Central memory CD8-positive, alpha-beta T cell (primary cell): ENCODE measurements at places on chromosomes 5 and 9.

DNA sequence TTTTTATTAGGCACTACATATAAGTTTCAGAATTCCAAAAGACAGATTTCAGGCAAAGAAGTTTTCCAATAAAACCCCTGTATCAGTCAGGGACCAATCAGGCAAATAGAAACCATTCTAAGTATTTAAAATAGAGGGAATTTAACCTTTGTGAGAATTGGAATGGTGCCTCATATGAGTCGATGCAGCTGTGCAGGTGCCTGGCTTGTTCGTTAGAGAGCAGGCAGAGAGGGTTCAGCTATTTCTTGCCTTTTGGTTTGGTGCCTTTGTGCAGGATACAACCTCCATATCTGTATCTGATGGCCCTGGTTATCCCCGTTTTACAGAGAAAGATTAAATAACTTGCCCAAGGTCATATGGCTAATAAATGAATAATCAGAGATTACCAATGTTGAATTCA is 6.0 kb upstream of the DDX4 start:
- no peak for DNase-seq
- H3K4me3 ChIP-seq, result no peak overlapping the region
- H3K36me3 ChIP-seq, result no peaks in the 10 kb centered on the region
- H3K27ac ChIP-seq, result no peak overlapping the region
- no peaks in the 10 kb centered on the region for H3K27me3 ChIP-seq
- no peaks in the 10 kb centered on the region for H3K4me1 ChIP-seq

DNA sequence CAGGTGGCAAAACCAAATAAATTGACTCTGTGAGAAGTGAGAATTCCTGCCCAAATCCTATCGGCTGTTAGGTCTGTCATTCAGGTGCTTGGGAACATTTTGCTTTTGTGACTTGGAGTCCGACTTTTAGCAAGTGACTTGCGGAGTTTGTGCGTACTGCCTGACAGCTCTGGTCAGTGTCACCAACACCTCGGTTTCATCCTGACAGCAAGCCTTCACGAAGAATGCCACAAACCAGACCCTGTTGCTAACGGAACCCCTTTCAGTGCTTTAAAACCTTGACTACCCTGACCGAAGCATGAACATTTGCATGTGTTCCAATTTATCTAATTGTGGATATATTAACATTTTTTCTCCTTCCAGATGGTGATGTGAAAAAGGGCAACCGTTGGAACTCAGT is 26.5 kb downstream of the LIX1 start:
- H3K4me3 ChIP-seq, result no peak overlapping the region
- no peaks in the 10 kb centered on the region for H3K27me3 ChIP-seq
- no peak for DNase-seq
- H3K27ac ChIP-seq, result no peak overlapping the region

DNA sequence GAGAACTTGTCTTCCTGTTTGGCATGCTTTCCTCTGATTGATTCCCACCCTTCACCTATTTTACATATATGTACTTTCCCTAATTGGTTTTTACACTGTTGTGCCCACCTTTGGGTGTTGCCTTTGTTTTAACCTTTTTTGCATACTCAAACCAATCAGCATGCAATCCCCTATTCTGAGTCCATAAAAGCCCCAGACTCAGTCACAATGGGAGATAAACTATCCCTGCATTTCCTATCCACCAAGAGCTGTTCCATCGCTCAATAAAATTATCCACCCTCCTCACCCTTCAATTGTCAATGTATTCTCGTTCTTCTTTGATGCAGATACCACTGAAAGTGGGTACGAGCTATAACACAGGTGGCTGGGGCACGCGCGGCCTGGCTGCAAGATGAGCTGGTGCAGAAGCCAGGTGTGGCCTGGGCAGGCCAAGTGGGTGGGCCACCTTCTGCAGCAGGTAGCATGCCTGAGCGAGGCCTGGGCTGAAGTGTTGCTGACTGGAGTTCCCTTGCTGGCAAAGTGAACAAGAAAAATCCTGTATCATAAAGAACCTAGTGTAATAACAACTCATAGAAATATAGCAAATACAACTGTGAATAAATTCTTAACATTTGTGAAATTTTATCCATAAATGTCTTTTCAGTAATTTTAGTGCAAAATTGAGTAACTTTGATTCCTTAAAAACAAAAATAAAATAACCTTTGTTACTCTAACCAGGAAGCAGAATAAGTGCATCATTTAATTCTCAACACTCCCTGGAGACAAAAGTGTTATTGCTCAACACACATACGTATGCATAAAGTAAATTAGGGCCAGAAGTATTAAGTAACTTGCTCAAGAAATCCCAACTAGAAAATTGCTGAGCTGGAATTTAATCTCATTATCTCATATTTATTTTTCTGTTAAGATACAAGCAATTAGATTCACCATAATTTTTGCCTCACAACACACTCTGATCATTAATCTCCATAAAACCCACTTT is 685.3 kb upstream of the EDIL3 start:
- H3K27me3 ChIP-seq, result no peaks in the 10 kb centered on the region
- H3K4me3 ChIP-seq, result no peak overlapping the region
- no peaks in the 10 kb centered on the region for H3K4me1 ChIP-seq
- DNase-seq, result no peak
- no peak overlapping the region for H3K27ac ChIP-seq
- no peaks in the 10 kb centered on the region for H3K36me3 ChIP-seq

- no peak overlapping the region for H3K4me3 ChIP-seq
- H3K36me3 ChIP-seq, result no peaks in the 10 kb centered on the region
- no peak overlapping the region for H3K27ac ChIP-seq
- H3K27me3 ChIP-seq, result peaks cover 26% of the 10 kb centered on the region
- H3K4me1 ChIP-seq, result no peaks in the 10 kb centered on the region
Observed at GRCh38 chr5:42855811-42856210, 44.1 kb upstream of the SELENOP start.

DNA sequence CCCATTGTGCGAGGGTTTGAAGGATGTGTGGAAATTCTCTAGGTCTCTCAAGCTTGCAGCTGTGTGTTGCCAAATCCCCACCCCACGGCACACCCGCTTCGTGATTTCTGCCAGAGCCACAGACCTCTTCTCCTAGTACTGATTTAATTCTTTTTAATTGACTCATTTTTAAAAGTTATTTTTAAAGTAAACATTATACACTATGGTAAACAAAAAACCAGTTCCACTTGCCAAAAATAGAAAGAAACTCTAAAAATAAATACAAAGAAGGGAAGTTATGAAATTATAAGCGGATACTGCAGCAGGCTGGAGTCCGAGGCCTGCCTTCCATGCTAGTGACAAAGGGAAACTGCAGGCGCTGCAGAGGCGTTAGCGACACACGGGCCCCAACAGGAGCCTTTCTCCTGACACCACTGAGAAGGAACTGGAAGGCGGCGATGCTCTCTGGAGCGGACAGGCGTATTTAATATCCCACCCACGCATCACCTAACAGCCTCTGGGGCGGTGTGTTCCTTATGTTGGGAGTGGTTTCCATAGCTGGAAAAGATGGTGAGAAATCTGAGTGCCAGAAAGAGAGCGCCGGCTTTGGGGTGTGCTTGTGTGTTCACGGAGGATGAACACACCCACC is 122.5 kb downstream of the COL23A1 start:
- H3K36me3 ChIP-seq, result no peaks in the 10 kb centered on the region
- H3K4me3 ChIP-seq, result no peak overlapping the region
- H3K27me3 ChIP-seq, result peaks cover 49% of the 10 kb centered on the region
- no peaks in the 10 kb centered on the region for H3K4me1 ChIP-seq

DNA sequence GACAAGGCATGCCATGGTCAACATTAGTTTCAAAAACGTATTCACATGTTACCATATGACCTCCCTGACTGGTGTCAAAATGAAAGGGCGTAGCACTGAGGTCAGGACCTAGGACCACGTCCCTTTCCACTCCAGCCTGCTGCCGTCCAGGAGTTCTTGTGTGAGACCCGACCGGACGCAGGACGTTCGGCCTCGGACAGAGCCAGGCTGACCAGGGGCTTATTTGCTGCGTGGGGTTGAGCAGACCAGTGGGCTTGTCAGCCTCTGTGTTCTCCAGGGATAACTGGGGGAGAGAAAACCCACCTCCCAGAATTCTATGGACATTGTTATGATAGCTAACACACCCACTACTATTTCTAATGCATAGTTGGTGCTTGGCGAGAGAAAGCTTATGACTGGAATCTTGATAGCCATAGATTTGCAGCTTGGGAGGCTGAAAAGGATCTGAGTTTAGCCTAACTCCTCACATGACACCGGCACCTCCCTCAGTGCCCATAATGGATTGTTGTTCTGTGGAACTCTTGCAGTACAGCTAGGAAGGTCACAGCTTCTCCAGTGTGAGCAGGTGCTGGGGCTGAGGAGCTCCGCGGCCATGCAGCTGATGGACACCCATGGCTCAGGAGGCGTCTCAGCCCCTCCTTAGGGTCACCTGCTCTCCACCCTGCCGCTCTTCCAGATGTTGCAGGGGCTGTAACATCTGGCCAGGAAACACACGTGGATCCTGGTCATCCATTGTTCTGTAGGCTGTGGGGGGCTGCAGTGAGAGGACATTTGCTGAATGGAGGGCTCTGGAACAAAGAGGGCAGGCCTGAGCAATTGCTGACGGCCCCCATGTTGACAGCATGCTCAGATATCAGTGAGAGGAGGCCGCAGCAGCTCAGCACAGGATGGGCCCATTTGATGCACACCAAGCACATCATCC is 368.4 kb downstream of the IRX2 start:
- no peaks in the 10 kb centered on the region for H3K27me3 ChIP-seq
- H3K36me3 ChIP-seq, result no peaks in the 10 kb centered on the region
- no peak for DNase-seq
- no peak overlapping the region for H3K4me3 ChIP-seq

- no peak overlapping the region for H3K27ac ChIP-seq
- no peak overlapping the region for H3K4me3 ChIP-seq
- no peak for DNase-seq
Observed at GRCh38 chr5:2259494-2260107, 376.9 kb upstream of the IRX4 start.

- peak overlapping the region; percentile 16 for H3K27ac ChIP-seq
- H3K4me3 ChIP-seq, result peak overlapping the region; percentile 48
- DNase-seq, result peak; percentile 9
Observed at GRCh38 chr5:390623-391491, 52.1 kb upstream of the EXOC3 start.

DNA sequence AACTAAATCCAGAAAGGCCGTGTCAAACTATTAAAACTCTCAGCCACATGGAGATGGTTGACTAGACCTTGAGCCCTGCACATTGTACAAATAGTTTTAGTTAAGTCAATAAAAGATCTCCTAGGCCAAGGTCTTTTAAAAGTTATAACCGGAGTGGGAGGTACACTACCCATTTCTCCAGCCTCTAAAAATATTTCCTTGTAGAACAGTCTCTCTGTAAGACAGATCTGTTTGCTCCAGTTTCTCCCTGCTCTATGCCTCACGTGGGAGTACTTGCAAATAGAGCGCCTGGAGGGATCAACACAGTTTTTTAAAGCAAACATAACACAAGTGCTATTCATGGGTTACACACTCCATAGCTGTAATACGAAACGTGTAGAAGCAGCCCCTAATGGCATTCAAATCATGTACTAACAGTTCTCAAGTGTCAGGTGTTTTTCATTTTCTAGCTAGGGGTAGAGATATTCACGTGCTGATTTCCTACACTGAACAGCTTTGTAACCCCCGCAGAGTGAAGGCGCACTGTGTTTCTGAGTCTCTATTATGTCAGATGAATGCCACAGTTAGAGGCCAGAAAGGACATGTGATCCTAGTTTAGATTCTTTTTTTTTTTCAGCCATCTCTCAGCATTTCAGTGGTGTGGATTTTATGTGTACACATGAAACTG is 703.4 kb upstream of the GRAMD2B start:
- no peaks in the 10 kb centered on the region for H3K36me3 ChIP-seq
- H3K4me1 ChIP-seq, result no peaks in the 10 kb centered on the region
- H3K27ac ChIP-seq, result no peak overlapping the region
- no peak for DNase-seq
- H3K4me3 ChIP-seq, result no peak overlapping the region

DNA sequence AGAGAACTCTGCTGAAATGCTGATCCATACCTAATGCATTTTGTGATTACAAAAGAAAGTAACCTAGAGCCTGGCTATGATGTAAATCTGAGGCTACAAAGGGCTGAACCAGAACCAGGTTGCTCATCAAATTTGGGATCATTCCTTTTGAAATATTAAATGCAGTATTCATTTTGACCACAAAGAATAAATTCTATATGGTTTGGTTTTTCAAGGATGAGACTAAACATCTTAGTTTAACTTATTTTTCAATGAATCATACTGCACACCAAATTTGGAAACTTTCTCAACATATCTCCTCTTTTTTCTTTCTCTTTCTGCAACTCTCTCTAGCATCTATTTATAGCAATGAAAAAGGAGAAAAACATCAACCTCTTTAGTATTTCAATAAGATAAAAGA is 46.5 kb downstream of the CEMIP2 start:
- no peaks in the 10 kb centered on the region for H3K27me3 ChIP-seq
- peaks cover 63% of the 10 kb centered on the region for H3K36me3 ChIP-seq
- no peak overlapping the region for H3K27ac ChIP-seq
- no peak for DNase-seq
- peaks cover 14% of the 10 kb centered on the region for H3K4me1 ChIP-seq

- DNase-seq, result no peak
- no peaks in the 10 kb centered on the region for H3K36me3 ChIP-seq
- no peak overlapping the region for H3K27ac ChIP-seq
- H3K27me3 ChIP-seq, result no peaks in the 10 kb centered on the region
Observed at GRCh38 chr5:74064225-74064624, 438.2 kb downstream of the ARHGEF28 start.

DNA sequence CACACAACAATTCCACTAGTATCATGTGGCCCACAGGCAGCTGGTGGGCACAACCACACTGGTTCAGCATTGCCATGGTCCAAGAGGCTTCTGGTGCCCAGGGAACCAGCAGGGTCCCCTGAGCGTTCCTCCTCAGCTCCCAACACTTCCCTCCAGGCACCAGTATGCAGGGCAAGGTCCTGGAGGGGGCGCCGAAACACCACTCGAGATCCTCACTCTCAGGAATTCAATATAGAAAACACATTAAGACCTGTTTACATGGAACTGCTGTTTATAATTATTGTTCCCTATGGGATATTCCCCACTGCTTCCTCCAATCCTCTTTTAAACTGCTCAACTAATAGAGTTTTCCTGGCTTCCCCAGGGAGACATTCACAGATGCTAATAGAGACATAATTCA is 91.9 kb upstream of the GABRP start:
- DNase-seq, result no peak
- H3K27me3 ChIP-seq, result peaks cover 50% of the 10 kb centered on the region
- no peak overlapping the region for H3K27ac ChIP-seq
- H3K4me1 ChIP-seq, result no peaks in the 10 kb centered on the region
- no peak overlapping the region for H3K4me3 ChIP-seq

DNA sequence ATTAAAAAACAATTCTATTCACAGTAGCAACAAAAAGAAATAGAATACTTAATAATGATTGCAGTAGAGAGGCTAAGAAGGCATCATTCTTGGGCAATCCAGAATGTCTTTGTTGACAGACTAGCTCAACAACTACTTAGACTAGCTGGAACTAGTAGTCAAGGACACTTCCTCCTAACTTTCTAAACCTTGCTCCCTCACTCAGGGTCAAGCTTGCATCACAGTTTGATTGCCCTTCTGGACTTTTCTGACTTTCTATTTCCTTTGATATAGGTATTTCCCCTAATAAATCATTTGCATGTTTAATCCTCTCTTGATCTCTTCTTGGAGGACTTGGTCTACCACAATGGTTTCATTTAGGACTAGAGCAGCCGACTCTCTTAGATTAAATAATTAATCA is 1107.9 kb downstream of the PTPRD start:
- no peak for DNase-seq
- H3K4me1 ChIP-seq, result no peaks in the 10 kb centered on the region
- H3K27ac ChIP-seq, result no peak overlapping the region
- no peaks in the 10 kb centered on the region for H3K36me3 ChIP-seq
- H3K27me3 ChIP-seq, result no peaks in the 10 kb centered on the region
